Pulmonary artery endothelial cell (primary cell): ENCODE measurements at places on chromosomes 11 and 22.
A peak's percentile ranks its signal among the peaks of the same experiment; 100 is the strongest.

DNA sequence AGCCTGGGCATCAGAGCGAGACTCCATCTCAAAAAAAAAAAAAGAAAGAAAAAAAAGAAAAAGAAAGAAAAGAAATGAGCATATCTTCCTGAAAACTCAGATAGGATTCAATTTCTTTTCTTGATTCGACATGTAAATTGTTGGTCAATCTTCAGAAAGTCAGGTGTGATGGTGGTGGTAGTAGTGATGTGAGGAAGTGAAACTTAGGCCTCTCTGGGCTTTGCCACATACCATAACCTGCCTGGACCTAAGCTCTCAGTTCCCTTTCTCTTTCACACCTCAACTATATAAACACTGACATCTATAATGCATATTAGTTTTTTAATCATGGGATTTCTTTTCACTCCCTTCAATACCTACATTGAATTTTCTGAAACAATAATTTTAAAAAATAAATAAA lies 98.0 kb upstream of the TBCEL start:
- no peak for DNase-seq

DNA sequence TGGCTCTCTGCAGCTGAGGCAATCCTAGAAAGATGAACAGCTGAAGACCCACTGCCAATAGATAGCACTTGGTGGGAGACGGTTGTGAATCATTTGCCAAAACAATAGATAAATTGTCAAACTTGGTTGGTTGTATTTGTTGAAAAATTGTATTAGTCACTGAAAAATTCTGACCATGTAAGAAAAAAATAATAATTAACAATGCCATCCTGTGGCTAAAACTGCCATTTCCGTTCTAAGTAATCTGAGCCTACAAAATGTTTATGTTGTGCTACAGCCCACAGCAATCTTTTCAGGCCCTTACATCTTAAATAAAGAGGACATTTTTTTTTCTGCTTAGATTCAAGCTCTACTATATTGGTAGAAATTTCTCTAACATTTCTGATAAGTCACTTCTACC lies 103.2 kb upstream of the ANO3 start:
- no peak for DNase-seq

GRCh38 chr11:78131956-78132355 lies 7.5 kb downstream of the ALG8 start:
- DNase-seq: no peak

GRCh38 chr22:29570456-29570855 lies 10.5 kb downstream of the NIPSNAP1 start:
- DNase-seq: no peak

- DNase-seq: peak; percentile 15
These were observed 83.1 kb downstream of the TBC1D22A start for GRCh38 chr22:46845296-46846149.

DNA sequence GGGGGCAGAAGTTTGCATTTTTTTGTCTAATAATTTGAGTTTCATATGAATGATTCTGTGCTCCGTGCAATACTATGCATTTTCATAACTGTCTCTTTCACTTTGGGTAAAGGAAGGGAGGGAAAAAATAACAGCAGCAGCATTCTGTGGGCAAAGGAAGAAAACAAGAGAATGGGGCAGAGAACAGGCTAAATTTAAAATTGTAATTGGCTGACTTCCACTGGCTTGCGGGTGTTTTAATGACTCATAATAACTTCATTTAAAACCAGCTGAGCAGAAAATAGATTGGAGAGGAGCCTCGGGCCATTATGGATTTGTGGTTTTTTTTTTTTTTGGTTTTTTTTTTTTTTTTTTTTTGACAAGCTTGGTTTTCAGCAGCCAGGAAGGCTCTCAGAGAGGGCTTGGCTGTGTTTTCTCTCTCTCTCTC lies 107.4 kb downstream of the ZBTB16 start:
- peak; percentile 53 for DNase-seq

DNA sequence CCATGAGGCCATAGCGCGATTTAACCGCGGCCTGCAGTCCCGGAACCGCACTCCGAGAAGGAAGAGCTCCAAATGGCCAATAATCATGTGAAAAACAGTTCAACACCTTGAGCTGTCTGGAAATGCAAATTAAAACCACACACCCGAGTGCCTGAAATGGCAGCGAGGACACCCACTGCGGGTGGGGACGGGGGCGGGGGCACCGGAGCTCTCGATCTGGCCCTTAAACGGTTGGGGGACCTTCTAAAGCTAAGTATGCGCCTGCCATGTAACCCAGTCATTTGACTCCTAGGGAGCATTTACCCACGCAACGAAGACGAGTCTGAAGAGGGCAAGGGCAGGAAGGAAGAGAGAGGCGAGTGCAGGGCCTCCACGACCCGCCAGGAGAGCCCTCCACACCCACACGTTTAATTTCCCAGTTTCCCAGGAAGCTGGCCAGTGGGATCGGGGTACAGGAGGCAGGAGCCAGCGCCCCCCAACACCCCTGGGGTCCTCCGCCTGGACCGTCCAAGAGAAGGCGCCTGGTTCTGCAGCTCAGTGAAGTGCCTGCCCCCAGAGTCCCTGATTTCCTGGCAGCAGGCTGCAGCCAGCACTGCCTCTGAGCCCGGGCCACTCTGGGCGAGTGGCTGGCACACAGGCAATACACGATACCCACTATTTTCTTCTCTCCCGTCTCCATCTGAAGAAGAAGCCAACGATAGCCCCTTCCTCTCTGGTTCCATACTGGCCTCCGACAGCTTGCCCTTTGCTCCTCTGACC lies 1.7 kb downstream of the TTLL8 start:
- no peak for DNase-seq

GRCh38 chr11:125950696-125951651 lies 5.1 kb downstream of the VSIG10L2 start:
- DNase-seq: no peak

DNA sequence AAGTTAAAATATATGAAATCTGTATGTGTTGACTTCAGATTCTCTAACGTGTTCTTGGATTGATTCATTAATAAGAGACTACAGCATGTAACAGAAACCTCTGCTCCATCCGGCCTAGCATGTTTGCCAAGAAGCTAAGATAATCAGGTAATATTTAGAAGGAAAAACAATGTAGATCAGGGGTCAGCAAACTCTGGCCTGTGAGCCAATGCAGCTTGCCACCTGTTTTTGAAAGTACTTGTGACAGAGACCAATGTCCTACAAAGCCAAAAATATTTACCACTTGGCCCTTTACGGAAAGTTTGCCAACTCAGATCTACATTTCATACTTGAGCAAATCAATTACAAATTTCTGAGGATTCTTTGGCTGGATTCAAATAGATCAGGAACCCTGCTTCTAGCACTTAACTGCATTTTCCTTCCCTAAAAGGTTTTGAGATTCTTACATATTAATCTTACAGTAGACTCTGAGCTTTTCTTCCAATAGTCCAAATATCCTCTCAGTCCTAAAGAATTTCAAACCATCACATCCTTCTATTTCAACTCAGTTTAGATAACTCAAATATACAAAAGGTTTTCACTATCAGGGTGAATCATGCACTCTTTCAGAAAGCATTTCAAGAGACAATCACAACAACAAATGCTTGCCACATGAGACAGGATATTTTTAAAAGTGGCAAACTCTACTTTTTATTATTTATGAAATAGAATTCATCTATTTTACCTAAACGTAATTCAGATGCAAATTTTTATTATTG lies 29.5 kb downstream of the APOL5 start:
- DNase-seq: no peak

- DNase-seq: no peak
These were observed 149.0 kb downstream of the APOL5 start for GRCh38 chr22:35866651-35867050.

- no peak for DNase-seq
These were observed 66.8 kb downstream of the PRR5L start for GRCh38 chr11:36362902-36363301.

DNA sequence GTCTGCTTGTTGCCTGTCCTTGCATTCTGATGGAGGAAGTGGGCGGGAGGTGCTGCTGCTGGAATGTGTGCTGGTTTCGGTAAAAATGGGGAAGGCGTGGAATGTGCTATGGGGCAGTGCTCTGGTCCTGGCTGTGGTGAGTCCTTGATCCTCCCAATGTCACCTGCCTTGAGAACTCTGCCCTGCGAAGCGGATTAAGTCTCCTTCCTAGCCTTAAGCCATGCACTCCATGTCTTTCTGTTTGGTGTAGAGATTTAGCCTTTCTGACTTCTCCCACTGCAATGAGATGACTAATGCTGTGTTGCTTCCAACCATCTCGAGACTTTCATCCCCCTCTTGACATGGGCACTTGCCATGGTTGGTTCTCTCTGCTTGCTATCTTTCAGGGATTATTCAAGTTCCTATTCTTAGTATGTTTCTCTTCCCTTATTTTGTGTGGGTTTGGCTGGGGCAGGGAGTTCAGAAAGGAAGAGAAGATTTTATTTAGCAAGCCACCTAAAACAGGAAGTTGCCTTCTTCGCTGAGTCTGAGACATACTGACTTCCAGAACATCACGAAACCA lies 687.9 kb downstream of the NTM start:
- no peak for DNase-seq

- DNase-seq: no peak
These were observed 3.7 kb upstream of the FOLR1 start for GRCh38 chr11:72188267-72188666.

- no peak for DNase-seq
These were observed 16.1 kb downstream of the POU2AF1 start for GRCh38 chr11:111362887-111363411.

DNA sequence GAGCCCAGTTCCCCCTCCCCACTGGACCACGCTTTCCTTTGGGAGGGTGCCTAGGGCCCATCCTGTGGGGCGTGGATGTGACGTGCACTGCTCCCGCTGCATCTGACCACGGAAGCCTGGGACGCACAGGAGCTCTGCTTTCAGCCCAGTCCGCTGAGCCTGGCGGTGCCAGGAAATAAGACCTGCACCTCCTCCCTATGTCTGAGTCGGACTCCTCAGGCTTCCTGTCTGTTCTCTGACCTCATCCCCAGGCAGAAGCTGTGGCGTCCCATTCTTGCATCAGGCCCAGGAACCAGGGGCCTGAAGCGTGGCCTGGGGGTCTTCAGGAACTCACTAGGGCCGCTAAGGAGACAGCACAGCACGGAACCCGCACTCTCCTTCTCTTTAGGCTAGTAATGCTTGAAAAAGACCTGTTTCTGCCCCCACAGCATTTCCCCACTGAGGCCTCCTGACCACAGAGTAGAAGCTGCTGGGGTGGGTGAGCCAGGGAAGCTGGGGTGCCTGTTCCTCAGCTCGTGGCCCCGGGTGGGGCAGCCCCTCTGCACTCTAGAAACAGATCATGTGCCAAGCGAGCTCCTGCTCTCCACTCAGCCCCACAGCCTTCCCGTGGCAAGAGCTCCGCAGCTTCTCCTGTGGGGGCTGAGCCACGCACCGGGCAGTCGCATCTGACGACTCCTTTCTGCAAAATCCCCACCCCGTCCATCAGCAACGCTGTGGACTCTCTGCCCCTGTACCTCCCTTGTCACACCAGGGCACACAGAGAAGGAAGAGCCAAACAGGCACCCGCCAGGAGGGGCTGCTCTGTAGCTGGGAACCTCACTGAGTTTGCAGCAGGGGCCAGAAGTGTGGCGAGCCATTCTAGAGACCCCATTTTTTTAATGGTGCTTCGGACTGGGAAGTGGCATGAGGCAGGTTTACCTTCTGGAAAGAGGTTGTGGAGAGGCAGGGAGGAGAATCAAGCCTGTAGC lies 22.6 kb downstream of the MOV10L1 start:
- peak; percentile 81 for DNase-seq

DNA sequence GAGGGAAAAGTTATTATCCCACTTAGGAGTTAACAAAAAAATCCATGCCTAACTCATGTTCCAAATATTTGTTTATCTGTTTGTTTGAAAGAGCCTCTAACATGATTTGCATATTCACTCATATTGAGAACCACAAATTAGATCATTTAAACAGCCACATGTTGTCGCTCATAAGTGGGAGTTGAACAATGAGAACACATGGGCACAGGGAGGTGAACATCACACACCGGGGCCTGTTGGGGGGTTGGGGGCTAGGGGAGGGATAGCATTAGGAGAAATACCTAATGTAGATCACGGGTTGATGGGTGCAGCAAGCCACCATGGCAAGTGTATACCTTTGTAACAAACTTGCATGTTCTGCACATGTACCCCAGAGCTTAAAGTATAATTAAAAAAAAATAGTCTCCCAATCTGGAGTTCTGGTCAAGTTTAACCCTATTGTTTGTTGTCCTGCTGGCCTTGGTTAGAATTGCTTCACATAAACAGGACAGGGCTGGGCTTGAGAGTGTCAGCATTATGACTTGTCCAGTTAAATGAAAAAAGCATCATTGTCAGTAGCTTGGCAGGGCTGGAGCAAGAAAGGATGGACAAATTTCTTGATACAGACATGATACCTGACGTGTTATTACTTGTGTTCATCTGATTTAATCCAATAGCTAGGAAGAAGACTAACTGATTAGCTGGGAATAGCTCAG lies 57.8 kb upstream of the PSMA1 start:
- DNase-seq: no peak

GRCh38 chr22:28231441-28231840 lies 312.4 kb upstream of the PITPNB start:
- no peak for DNase-seq

GRCh38 chr22:27780161-27780575 lies 21.4 kb downstream of the MN1 start:
- no peak for DNase-seq
